ENCODE measurements at places on chromosomes 3 and 15.

DNA sequence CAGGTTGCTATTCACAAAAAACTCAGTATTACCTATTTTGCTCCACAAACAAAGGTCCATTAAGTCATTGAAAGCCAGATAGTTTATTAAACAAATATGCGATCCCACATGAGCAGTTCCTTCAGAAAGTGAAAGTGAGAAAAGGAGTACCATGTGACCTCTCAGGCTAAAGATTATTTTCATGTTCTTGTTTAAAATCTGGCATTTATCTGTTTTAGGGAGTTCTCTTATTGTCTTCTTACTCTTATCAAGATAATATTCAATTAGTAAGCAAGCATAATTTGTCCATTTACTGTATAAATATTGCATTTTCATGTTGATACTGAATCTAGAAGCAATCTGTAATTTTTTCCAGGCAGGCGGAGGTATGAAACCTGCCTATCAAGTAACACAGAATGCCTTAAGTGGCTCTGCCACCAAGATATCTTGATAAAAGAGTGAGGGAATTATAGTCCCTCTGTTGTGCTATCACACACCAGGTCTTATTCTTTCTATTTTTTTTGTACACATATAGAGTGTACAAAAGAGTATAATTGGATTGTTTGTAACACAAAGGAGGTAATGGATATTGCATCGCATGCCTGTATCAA is 20.1 kb upstream of the PLSCR5 start:
- no peak for DNase-seq

DNA sequence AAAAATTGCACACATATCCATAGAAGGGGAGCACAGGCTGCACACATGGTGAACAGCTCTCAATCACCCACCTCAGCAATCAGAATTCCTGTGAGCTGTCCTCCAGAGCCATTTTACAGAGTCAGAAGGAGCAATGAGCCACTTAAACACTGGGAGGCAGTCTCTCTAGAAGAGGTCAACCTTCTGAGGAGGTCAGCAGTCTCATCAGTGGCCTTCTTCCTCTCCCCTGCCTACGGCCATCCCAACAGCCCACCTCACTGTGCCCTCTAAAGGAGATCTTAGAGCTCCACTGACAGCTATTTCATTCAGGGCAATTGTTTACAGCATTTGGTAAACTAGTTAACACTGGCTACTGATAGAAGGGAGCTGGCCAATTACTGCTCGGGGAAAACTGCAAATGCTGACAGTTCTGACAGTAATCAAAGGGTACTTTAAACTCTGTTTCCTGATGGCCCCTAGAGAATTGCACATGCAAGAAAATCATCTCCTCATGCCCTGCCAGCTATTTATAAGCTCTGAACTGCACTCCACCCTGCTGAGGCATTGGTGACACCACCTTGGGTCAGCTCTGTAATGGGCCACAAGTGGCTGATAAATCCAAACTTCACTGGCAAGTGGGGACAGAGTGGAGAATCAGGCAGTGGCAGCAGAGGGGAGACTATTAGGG is 42.1 kb upstream of the TSPAN3 start:
- DNase-seq = peak; percentile 29

GRCh38 chr15:41790756-41791546 is 16.7 kb downstream of the MAPKBP1 start:
- DNase-seq = no peak

DNA sequence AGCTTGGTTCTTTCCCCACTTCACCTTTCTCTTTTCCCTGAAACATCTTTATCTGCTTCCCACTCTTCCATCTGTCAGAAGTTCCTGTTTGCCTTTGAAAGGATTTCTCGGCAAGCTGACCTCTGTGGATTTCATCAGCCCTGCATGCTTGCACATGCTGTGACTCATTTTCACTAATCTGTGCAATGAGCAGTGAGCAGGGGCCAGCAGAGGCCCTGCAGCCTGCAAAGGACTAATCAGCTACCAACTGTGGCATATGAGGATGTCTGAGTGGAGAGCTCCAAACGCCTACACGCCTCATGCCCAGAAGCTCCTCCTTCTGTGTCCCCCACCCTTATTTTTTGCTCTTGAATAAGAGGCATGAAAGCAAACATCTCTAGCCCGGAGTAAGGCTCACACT is 333.0 kb upstream of the SEMA6D start:
- peak; percentile 35 for DNase-seq

- no peak for DNase-seq
Observed at GRCh38 chr15:78211189-78211921, 23.0 kb downstream of the ACSBG1 start.

DNA sequence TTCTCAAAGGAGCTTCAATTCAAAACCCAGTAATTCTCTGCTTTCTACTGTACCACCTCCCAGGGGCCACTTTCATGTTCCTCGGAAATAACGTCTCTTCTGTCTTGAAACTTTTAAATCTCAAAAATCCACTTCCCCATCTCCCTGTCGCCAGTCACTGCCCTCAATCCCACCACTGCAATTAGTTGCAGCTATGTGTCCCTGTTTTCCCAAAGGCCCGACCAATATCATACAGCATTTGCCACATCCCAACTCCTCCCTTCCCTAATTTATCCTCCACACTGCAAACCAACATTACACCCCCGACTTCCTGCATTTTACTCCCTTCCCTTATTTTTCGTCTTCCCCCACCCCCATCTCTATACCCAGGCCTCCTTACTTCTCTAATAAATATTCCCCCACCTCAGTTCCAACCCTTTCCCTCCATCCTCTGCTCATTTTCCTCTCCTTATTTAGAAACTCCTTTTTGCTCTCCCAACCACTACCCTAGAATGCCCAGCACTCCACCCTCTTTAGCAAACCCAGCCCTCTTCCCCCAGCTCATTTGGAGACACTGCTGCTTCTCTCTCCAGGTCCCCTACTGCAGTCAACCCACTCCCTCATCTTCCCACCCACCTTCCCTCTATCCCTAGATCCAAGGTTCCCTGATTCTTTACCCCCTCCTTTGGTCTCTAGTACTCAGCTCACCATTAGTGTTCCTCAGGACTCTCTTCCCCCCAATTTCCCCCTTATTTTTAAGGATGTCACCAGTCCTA is 1.1 kb downstream of the NPTN start:
- DNase-seq = peak; percentile 40

DNA sequence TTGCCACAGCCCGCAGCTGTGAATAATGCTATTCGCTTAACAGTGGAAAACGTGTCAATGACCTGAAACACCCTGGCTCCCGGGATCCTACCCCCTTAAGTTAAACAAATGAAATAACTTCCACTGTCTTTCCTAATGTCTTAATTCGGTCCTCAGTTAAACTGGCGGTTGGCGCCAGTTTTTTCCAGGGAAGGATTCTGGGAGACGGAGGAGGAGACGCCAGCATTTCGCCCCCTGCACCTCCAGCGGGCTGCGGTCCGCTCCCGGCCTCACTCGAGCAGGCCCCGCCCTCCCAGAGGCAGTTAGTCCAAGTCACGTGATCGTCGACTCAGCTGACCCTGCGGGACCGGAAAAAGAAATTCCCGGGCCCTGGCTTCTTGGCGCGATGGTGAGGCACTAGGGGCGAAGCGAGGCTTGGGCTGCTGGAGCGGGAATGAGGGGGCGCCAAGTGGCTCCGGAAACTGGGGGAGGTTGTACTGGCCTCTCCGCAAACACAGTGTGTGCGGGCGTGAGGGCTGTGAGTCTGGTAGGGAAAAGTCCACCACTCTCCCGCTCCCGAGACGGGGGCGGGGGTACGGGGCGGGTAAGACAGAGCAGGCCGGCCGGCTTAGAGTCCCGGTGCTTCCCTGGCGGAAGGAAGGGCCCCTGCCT is at the start of gene COMMD4:
Gene COMMD4 (plus strand): TSS at position 359 of the 651 bp plus-strand sequence. CDS start 27 bp downstream, at position 386.
- peak; percentile 84 for DNase-seq

DNA sequence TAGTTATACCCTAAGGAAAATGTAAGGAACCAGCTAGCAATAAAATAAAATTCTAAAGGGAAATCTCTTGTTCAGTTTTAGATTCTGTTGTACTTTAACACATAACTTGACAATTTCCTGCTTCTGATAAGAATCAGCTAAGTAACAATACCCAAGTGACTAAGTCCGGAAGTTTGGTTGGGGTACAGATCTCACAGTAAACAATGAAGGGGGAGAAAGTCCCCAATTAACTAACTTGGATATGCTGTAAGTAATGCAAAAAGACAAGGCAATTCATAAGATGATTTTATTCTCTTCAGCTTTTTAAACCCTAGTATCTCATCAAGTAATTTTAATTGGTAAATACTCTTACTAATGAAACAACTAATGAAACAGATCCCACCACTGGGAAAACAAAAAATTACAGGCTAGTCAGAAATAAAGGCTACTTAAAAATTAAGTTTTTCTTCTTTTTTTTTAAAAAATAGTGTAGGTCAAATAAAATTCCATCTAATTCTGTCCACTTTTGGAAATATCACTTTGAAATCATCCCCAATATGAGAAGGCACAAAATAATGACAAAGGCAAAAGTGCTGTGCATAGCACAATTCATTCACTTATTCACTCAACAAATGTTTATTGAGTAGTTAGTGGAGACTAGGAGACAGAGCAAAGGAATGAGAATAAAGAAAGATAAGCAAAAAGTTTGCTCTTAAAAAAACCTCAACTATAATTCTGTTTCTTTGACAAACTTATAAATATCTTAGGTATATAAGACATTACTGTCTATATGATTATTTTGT is 37.8 kb upstream of the IL20RB start:
- no peak for DNase-seq

Data from iPS-NIHi11 (cell line).